ENCODE measurements at places on chromosomes 7 and 10. TPM values are rescaled to one million over a fixed set of nuclear protein-coding genes. Genes with fewer than 3 reads are reported as not detected.

Gene ZPBP
- 0.47 TPM for total RNA-seq

Gene TTYH3
- 31.5 TPM for total RNA-seq

Gene BBIP1
- total RNA-seq = 78.1 TPM

Gene MMP21
- not detected for total RNA-seq

Gene PHYHIPL
- 42.4 TPM for total RNA-seq

Gene SMO
- 8.7 TPM for total RNA-seq

Gene GPR15LG
- not detected for total RNA-seq

Gene TYW1B
- 1.9 TPM for total RNA-seq

Gene STRA8
- total RNA-seq = not detected

Gene ADIRF
- not detected for total RNA-seq

Gene RSU1
- 29.6 TPM for total RNA-seq

Gene SFRP5
- total RNA-seq = 0.62 TPM

Gene ZEB1
- 76.9 TPM for total RNA-seq

Gene NPC1L1
- total RNA-seq = 0.16 TPM

Gene FZD1
- 10.0 TPM for total RNA-seq

Gene KCP
- total RNA-seq = 0.16 TPM

Gene A1CF
- not detected for total RNA-seq

Gene TMEM26
- 0.47 TPM for total RNA-seq

Gene SPDYE1
- total RNA-seq = not detected

Gene FXYD4
- not detected for total RNA-seq

Gene TMEM139
- 0.31 TPM for total RNA-seq

Gene PDGFA
- 32.4 TPM for total RNA-seq

Gene ICA1
- 49.8 TPM for total RNA-seq

Gene WBP1L
- 31.5 TPM for total RNA-seq

Gene MMRN2
- 4.8 TPM for total RNA-seq

All from occipital lobe (tissue), 3 donors.